Hypothalamus (tissue), 51 donors: ENCODE measurements at places on chromosomes 6 and 20.
A peak's percentile ranks its signal among the peaks of the same experiment; 100 is the strongest.

DNA sequence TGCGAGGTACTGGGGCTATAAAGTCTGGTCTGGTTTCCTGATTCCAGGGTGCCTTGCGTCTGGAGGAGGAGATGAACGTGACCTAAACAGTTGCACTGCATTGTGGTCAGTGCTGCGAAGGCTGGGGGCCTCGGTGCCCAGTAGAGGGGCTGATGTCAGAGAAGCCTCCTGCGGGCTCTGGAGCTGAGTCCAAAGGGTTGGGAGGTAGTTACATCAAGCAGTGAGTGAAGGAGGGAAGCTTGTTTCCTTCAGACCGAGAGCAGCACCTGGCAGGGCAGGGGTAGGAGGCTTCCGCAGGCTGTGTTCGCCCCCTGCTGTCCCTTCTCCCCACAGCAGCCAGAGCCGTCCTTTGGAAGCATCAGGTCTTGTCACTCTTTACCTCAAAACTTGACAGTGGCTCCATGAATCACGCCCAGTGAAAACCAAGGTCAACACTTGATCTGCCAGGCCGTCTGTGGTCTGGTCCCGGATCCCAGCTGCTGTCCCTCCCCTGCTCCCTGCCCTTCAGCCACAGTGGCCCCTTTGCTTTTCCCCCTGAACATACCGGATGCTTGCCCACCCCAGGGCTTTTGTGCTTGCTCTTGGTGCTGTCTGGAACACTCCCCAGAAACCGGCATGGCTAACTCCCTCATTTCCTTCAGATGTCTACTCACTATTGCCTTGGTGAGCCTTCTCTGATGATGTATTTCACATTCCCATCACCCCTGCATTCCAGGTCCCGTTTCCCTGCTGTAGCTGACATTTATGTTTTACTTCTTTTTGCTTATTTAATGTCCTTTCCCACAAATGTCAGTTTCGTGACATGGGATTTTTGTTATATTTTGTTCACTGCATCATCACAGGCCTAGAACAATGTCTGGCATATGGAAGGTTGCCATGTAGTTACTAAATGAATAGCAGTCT lies 7.0 kb downstream of the DYNLRB1 start:
- no peak for DNase-seq

DNA sequence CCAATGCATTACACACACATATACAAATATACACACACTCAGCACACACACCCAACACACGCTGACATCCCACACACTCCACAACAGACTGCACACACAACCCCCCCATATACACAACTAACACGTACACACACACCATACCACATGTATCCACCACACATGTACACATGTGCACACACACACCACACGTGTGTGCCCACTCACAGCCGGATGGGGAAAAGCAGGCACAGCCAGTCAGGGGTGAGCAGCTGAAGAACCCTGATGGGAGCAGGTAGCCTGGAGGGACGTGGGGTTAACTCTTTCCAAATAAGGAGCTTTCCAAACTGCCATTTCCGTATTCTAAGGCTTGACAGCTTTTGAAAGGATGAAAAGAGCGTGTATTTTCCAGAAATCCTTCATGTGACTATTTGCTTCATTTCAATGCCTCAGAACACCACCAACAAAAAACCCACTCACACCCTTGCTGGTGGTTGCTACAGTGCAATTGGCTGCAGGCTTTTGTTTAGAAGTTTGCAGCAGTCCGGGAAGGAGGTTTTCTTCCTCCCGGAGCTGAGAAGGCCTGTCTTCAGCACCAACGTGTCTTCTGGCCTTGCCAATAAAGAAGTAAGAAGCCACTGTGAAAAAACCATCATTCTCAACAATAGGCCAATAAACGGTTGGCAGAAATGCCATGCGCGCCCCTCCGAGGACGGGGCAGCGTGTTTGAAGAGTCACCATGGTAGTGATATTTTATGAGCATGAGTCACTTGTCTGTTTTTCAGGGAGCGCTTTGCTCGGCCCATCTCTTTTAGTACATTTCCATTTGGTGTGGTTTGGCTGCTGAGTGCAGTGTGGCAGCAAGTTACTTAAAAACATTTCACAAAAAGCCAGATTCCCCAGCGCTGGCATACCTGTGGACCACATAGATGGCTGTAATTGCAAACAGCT lies 131.3 kb upstream of the GMDS start:
- DNase-seq: no peak

- no peak for DNase-seq
These were observed 819.3 kb downstream of the FRK start for GRCh38 chr6:115241373-115241772.

- DNase-seq: no peak
These were observed 189.2 kb upstream of the AGPAT4 start for GRCh38 chr6:161463071-161463470.

DNA sequence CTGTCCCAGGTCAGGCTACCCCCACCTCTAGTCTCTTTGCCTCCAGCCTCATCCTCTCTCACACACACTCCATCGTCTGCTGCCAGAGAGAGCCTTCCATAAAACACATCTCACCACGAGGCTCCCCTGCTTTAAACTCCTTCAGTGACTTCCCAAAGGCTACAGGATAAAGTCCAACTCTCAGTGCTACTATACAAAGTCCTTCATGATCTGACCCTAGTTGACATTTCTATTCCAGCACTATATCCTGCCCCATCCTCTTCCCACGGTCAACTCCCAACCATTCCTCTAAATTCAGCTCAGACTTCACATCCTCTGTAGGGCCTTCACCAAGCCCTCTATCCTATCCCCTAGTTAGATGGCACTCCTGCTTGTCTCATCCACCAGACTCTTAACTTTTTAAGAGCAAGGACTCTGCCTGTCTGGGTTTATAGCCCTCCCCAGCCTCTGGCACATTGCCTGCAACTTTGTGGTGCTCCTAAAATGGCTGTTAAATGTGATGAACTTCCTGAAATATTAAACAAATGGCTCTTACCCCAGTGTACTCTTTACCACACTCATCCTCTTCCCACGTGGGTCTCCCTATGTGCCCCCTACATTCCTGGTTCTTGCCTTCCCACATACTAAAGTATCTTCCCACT lies 36.1 kb downstream of the KIF16B start:
- no peak for DNase-seq

DNA sequence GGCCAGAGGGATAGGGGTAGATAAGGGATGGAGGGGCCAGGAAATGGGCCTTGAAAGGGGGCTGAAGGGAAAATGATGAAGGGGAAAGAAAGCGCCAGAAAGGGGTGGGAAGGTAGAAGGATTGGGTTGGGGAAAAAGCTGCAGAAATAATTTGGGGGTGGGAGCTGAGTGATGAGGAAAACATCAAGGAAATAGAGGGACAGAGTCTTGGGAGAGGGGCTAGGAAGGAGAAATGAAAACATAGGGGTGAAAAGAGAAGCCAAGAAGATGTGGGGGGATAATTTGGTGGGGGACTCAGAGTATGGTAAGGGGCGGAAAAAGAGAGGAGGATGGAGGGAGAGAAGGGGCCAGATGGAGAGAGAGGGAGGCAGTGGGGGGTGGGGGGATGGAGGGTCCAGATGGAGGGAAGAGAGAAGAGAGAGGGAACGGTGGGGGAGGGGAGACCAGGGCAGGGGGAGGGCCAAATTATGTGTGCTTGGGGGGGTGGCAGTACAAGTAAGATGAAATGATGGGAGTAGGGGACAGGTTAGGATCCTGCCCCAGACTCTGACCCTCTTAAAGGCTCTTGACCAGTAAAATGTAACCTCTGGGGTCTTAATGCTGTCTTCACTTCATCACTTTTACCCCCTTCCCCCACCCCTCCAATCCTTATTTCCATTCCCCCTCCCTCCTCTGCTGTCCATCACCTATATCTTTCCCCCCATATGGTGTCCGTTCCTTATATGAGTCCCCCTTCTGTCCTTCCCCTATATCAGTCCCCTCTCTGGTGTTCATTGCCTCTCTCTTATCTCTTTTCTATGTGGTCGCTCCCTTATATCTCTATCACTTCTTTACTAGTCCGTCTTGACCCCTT lies 852 bp downstream of the SYNGAP1 start:
- no peak for DNase-seq

- peak; percentile 10 for DNase-seq
These were observed 18.6 kb upstream of the SLCO4A1 start for GRCh38 chr20:62623488-62624324.

- no peak for DNase-seq
These were observed 24.6 kb upstream of the ZBTB24 start for GRCh38 chr6:109507490-109508072.

GRCh38 chr6:129844118-129844891 lies 16.8 kb downstream of the TMEM244 start:
- no peak for DNase-seq

DNA sequence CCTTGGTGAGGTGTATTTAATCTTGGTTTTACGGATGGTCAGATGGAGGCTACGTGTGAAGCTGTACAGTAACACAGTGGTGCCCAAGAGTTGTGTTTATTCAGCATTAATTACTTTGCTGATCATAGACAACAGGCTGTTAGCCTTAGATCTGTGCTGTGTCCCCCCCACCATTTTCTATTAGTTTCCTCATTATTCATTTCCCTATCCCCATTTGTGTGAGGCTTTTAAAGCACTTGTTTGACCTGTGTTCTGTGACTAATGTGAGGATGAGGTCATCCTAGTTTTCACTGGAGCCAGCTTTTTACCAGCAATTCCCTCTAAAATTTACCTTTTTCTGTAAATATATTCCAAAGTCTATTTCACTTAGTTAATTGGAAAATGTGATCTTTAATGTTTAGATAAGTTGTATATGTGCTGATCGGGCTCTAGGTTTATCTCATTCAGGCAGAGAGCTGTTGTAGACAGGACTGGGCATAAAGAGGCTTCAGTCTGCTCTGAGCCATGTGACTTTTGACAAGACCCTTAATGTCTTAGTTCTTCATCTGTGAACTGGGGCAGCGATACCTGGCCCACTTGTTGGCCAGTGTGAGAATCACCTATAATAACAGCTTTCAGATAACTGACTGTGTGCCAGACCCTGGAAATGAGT lies 8.4 kb downstream of the MAPRE1 start:
- DNase-seq: no peak

- no peak for DNase-seq
These were observed 472.7 kb downstream of the PKHD1 start for GRCh38 chr6:51614725-51615124.

DNA sequence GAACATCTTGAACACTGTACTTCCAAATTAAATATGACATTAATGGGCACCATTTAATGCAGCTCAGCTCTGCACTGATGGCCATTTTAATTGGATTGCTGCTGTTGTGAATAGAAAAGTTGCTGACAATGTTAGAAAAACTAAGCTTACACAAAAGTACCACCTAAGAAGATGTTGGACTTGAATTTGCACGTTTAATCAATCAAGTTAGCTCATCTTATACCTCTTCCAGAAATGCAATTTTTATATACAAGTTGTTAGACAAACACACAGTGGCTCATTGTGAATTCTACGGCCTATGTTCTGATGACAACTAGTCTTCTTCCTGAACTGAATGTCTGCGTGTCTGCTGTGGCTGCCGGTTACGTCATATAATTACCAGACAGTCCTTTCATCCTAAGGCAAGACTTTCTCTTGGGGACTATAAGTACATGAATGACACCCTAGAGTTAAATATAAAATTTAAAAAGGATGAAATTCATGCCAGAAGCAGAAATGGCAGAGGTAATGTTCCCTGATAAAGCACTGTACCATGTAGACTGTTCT lies 330.2 kb downstream of the EPM2A start:
- no peak for DNase-seq

DNA sequence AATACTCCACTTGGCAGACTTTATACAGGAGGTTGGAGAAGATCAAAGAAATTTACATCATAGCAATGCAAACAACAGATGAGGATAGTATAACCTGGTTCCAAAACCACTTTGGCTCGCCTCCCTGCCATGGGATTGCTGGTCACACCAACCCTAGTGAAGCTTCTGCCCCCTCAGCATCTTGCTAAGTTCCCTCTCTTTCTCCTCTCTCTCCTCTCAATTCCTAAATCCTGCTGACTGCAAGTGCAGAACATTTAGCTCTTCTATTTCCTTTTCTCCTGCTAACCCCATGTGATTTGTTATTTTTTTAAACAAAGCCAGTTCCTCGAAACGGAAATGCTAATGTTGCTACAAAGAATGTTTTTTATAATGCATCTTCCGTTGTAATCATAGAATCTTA lies 50.3 kb upstream of the LY86 start:
- DNase-seq: no peak
